ENCODE measurements at places on chromosomes 1 and 21.

GRCh38 chr21:35226968-35227744 lies 178.1 kb upstream of the RUNX1 start:
- no peak for DNase-seq

GRCh38 chr1:153375511-153375910 lies at the start of gene S100A12:
TSS of gene S100A12 (minus strand) at chr1:153375621. CDS start at chr1:153374592, 1,029 bp downstream.
- DNase-seq = peak; percentile 95

DNA sequence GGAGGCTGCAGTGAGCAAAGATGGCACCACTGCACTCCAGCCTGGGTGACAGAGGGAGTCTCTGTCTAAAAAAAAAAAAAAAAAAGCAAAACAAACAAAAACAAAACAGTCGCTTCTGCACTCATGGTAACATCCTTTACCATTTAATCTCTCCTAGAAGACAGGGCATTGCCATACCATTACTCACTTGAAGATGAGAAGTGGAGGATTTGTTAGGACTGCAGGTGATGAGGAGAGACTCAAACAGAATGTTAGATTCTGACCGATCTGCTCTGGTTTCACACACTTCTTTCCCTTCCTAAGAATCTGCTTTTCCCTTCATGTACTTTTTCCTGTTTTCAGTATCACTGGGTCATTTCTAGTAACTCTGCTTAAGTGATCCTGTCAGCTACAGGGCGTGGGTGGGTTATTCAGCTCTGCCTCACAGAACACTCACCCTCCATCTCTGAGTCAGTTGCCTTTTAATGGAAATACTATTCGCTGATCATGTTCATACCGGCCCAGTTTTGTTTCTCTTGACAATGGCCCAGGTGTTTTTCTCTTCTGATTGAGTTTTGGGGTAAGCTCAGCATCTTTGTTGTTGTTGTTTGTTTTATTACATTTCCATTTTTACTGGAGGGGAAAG lies 148.0 kb upstream of the ERG start:
- DNase-seq = no peak

DNA sequence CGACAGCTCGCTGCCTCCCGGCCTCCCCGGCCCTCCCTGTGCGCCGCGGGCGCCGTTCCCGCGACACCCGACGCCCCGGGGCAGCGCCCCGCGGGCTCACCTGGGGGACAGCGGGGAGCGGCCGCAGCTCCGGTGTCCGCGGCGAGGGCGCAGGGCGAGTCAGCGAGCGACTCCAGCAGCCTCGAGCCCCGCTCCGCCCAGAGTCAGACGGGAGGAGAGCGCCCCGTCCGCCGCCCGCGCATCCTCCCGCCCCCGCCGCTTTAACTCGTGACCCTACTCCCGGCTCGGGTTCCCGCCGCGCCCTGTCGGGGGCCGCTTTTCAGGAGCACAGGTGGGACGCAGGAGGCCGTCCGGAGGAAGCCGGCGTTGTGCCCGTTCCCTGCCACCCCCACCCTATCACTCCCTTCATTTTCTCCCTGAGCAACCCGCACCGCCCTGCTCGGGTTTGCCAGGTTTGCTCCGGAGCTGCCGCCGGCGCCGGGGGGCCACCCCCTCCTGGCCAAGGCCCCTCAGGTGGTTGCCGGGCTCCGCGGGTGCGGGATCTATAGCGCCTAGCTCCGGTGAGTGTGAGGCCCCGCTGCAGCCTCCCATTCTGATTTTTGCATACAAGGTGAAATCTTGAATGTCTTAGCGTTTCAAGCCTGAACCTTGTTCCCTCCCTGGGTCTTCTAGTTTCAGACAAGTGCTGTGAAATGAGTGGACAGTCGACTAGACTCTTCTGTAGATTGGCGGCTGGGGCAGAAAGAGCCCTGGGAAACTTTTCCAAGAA lies at the start of gene MCOLN3:
Gene MCOLN3 (minus strand): TSS at position 205 of the 769 bp plus-strand sequence. CDS start 3,140 bp downstream, outside the sequence.
- no peak for DNase-seq

DNA sequence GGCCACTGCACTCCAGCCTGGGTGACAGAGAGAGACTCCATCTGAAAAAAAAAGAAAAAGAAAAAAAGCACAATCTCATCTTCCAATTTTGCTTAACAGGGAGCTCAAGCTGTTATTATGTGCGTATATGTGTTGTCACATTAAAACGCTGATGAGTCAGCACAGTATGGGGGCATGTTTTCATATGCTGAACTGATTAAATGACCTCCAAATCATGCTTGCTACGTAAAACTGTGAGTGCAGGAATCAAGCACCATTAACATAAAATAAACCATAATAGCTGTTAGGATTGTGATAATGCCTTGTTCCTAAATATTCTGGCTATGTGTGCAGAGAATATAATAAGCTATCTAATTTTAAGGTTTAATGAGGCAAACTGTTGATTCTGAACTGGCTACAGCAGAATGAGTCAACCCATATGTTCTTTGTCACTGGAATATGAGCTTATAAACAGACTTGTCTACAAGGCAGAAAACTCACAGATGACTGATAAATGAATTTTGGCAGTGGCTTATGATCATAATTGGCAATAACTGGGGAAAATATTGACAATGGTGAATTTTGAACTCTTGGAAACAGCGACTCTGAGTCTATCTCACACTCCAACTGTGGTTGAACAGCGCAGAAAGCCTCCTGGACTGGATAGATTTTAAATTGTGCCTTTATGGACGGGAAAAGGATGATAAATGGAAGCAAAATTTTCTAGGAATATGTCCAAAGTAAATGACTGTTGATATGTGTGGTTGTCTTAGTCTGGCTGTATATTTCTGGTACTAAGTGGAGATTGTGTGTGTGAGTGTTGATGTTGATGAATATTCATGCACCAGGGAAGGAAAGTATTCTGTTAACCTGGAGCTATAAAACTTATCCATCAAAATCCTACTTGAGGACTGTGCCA lies 75.5 kb downstream of the VCAM1 start:
- no peak for DNase-seq

DNA sequence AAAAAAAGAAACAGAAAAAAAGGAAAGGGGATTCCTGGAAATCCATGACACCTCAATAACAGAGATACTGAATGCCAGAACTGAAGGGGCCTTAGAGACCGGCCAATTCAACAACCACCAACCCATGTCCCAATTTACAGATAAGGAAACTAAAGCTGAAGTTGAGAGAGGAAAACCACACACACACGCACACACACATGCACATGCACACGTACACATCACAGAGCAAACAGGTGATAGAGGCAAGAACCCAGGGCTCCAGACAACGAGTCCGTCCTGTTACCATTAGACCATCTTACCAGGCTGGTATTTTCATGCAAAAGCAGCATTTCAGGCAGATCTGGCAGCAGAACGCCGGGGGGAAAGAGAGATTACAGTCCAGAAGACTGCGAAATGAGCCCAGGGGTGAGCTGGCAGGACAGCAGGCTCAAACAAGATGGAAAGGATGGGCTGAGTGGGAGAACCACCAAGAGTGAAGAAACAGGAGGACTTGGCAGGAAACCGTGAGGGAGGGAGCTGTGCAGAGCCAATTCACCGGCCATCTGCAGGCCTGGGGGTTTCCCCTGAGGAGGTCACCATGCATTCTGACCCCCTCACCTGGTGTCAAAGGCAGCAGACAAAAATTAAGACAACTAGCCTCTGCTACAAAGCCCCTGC lies 43.5 kb downstream of the PAFAH2 start:
- no peak for DNase-seq

DNA sequence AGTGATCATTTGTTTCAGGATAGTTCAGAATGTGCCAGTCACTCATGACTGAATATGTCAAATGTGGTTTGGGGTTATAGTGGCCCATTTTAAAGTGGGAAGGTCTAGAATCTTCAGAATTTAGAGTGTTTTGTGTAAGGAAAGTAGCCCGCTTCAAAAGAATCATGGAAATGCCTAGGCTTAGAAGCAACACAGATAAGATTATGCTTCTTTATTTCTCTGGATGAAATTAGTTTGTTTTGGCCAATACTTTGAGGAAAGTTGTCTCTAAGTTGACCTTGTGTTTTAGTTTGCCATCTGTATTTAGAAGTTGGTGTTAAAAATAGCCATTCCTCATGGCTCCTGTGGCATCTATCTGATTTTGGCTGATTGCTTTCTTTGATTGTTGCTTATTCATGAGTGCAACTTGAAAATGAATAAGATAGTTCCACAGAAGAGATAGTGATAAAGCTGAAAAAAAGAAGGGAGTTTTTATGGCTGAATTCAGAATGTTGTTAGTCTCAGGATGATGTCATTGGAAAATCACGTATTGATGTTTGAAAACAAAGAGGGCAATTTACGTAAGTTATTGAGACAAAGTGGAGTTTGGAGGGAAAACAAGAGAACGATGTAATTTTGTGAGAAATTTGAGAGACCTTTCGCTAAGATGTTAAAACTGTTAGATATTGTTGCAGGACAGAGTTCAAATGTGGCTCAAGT lies 71.9 kb downstream of the PLA2G4A start:
- DNase-seq = no peak

GRCh38 chr1:101081496-101082488 lies 56.2 kb upstream of the DPH5 start:
- DNase-seq = no peak

DNA sequence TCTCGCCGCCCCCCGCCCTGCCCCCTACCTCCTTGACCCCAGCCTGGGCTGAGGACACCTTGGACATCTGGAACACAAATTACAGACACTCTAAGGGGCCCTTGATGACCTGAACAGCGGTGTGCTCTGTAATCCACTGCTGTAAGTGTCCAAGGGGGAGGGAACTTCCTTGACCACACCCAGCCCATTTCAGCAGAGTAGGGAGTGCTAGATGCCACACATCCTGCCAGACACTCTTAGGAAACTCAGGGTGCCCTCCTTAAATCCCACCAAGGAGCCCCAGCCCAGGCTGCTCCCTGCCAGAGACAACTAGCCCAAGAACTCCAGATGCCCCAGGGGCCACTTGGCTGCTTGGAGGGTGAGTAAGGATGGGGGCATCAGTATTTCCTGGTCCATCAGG lies 282.2 kb downstream of the RRAGC start:
- no peak for DNase-seq

DNA sequence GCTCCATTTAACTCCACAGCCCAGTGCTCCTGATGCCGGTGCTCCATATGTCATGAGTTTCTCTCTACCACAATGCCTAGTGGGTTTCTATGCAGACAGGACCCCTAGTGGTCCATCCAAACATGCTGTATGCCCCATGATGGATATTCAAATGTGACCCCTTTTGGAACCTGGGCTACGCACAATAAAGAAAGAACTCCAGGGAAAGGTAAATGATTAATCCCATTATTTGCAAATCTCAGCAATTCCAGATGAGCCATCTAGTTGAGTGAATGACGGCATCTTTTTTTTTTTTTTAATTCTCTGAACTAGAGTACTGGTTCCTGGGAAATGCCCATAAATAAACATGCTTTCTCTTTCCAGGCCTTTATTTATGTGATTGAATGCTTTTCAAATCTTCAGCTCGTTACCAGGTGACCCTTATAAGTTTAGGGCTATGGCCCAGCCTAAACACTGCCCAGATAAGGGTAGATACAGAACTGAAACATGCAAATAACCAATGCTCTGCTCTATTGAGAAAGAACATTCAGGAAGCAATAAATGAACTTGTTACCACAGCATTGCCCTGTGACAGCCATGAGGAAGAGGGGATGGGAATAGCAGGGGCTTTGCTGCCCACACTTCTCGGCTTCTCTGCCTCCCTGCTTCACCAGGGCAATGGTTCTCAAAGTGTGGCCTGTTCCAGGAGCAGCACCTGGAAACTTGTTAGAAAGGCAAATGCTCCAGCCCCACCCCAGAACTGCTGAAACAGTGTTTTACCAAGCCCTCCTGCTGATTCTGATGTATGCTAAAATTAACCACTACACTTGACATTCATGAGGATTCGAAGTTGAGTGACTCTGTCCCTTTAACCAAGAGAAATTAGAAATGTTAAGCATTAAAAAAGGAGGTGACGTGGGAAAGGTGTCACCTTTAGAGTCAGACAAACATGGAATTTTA lies 151.7 kb downstream of the SEC16B start:
- DNase-seq = peak; percentile 56

- DNase-seq = no peak
These were observed 1.1 kb upstream of the S100A9 start for GRCh38 chr1:153356392-153357075.

DNA sequence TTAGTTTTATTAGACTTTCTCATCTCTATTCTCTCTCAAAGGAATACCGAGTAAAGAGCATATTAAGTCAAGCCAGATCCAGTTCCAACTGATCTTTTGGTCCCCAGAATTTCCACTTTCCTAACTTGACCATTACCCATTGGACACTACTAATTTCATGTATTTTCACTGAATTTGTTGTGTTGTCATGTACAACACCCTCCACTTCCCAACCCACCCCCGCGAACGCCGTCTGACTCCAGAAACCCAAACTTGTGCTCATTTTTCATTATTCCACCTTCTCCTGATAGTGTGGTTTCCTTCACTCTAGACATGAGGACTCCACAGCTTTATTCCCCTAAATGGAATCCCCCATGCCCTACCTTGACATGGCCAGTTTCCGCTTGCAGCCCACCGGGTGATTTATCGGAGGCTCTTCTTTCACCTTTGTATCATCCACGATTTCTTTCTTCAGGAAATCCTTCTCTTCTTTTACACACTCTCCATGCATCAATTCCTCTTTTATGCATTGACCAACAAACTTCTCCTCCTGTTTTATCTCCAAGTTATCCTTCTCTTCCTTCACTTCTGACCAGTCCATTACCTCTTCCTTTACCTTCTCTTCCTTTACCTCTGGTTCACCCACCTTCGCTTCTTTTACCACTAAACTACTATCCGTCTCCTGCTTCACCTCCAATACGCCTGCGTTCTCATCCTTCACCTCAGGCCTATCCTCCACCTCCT lies 805 bp downstream of the ZNHIT6 start:
- no peak for DNase-seq

DNA sequence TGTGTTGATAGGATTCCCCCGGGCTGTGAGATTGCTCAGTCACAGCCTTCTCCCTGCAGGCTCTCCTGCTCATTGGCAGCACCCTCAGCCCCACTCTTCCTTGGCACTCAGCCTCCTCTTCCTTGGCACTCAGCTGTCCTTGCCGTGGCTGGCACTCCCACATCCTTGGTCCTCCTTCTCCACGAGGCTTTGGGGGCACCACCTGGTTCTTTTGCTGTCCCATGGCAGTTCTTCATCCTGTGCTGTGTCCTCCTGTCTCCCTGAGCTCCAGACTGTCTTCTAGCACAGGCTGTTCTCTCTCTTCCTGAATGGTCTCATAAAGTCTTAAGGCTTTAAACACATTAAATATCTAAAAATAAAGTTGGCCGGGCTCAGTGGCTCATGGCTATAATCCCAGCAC lies 27.0 kb downstream of the PKNOX1 start:
- no peak for DNase-seq

- no peak for DNase-seq
These were observed 28.1 kb downstream of the SERINC2 start for GRCh38 chr1:31441073-31441472.

DNA sequence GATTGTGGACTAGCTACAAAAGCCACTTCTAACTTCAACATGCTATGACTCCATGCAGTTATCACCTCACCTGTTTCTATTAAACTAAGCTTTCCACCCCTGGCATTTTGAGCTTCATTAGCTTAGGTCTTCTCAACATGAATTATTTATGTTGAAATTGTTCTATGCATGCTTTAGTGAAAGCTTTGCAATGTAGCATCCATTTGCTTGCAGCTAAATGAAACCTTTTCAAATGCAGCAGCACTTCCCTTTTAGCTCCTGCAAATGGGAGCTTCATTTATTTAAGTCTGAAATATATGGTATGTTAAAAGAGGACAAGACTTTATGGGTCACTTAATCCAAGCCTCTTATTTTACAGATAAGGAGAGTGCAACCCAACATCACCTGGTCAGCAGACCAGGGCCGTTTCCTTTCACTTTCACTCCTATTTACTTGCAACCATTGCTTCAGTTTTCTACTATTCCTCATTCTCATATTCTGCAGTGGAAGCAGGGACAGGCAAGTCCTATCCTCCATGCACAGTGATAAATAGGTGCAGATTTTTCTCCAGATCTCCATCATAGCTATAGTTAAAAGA lies 56.4 kb upstream of the SAMSN1 start:
- no peak for DNase-seq
